ENCODE measurements at places on chromosomes 3 and 15. TPM values are rescaled to one million over a fixed set of nuclear protein-coding genes. Genes with fewer than 3 reads are reported as not detected.

The TGM5 gene
- 0.24 TPM for polyA plus RNA-seq

The SOX14 gene
- polyA plus RNA-seq, result not detected

The ZNF501 gene
- polyA plus RNA-seq, result 9.2 TPM

The LINGO1 gene
- polyA plus RNA-seq, result 16.7 TPM

The GOLGA8G gene
- polyA plus RNA-seq, result 28.8 TPM

The NAALADL2 gene
- polyA plus RNA-seq, result 5.4 TPM

The GCNT3 gene
- 15.4 TPM for polyA plus RNA-seq

The BTD gene
- polyA plus RNA-seq, result 54.7 TPM

The RGMA gene
- 53.7 TPM for polyA plus RNA-seq

The TIPARP gene
- polyA plus RNA-seq, result 115 TPM

The GUCA1C gene
- 1.1 TPM for polyA plus RNA-seq
